ENCODE measurements at places on chromosomes 5 and 9.

- DNase-seq, result no peak
Measured at GRCh38 chr5:40666657-40667056, 13.1 kb upstream of the PTGER4 start.

DNA sequence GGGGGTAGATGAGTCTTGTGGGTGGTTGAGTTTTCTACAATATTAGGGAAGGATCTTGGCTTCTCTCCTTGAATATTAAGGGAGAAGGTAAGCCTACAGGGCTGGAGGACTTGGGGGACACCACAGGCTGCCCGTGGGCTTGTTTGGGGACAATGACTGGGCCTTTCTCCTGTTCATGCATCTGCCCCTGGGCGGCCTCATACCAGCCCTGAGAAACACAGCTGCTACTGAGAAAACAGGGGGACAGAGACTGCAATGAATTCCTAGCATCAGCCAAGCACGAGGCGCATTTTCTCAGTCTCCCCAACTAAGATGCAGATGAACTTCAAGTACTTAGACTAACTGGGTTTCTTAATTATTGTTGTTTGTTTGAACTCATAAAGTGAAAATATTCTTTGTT, 24.6 kb downstream of the C5orf58 start:
- no peak for DNase-seq

- DNase-seq, result no peak
Measured at GRCh38 chr9:113154471-113154870, 3.7 kb downstream of the SLC31A2 start.

DNA sequence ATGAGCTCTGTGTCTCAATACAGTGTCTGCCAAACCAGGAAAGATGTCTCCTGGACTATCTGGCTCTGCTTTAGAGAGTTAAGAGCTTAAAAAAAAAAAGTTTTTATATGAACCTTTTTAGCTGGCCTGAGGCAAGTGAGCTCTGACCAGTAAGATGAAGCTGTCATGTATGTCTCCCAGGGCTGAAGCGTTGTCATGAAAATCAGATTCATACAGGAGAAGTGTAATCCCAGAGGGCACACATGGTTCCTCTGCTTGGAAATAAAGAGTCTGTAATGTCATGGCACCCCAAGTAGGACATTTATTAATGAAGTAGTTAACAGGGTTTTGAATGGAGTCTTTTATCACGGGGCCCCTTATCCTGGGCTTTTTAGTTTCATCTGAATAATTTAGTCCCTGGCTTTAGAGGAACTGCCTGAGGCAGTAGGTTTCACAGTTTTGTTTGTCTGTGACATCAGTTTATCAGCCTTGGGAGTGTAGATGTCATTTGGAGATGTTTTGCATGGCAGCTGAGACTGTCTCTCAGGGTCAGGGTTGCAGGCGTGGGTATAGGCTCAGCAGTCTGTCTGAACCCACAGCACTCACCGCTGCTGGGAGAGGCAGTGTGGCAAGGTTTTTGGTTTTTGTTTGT, 223.3 kb downstream of the DIRAS2 start:
- no peak for DNase-seq

DNA sequence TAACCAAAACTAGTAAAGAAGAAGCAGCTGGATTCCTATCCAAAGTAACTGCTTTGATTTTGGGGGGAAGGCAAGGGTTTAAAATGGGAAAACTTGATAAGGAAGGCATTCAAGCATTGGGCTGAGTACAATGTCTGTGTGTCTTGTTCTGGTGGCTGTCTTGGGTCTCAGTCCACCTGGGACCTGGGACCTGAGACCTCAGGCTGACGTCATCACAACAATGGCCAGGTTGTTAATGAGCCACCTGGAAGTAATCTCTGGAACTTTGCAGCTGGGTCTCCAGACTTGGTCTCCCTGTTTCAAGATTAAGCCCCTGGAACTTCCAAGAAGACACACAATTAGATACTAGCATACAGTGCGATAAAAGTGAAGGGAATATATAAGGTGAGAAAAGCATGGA, 157.5 kb downstream of the PIK3R1 start:
- no peak for DNase-seq

GRCh38 chr5:2840372-2840915, 89.0 kb upstream of the IRX2 start:
- DNase-seq, result no peak

All from glutamatergic neuron (in vitro differentiated cells).